ENCODE measurements at places on chromosomes 7 and 10. TPM values are rescaled to one million over a fixed set of nuclear protein-coding genes. Genes with fewer than 3 reads are reported as not detected.

CFAP70 gene
- polyA plus RNA-seq = 28.8 TPM

NKX2-3 gene
- 1.0 TPM for polyA plus RNA-seq

LRRC18 gene
- not detected for polyA plus RNA-seq

UPF2 gene
- 6.1 TPM for polyA plus RNA-seq

Data from pancreas (tissue), 10 donors.